ENCODE measurements at places on chromosomes 6 and 20.

DNA sequence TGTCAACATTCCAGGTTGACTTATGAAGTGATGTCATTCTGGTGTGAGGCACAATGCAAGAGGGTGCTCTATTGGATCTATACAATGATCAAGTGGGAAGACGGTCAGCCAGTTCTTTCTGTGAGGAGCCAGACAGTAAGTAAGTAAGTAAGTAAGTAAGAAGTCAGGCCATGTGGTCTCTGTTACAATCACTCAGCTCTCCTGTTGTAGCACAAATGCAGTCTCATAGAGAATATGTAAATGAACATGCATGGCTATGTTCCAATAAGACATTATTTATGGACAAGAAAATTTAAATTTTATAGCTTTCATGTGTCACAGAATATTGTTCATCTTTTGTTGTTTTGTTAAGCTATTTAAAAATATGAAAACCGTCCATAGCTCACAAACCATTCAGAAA, 399.7 kb downstream of the BTBD3 start:
- DNase-seq: no peak

DNA sequence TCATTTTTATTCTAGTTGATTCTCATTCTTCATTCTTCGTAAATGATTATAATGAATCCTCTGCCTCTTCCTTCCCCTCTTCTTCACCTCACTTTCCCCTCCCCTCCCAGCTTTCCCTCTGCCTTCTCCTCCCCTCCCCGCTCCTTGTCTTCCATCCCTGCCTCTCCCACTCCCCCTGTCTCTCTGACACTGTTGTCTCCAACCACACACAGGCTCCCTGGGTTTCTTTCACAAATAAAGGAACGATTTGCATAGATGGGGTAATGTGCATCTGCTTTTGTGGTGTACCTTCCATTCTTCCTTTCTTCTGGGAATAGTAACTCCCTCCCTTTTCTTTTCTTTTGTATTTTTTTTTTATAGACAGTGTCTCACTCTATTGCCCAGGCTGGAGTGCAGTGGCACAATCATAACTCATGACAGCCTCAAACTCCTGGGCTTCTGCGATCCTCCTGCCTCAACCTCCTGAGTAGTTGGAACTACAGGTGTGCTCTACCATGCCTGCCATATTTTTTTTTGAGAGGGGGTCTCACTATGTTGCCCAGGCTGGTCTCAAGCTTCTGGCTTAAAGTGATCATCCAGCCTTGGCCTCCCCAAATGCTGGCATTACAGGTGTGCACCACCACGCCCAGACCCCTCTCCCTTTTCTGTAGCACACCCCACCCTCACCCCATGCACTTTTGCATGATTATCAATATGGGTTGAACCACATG, 318.6 kb downstream of the PRKN start:
- DNase-seq: no peak

- no peak for DNase-seq
Measured at GRCh38 chr20:61989741-61990140, 75.9 kb downstream of the TAF4 start.

DNA sequence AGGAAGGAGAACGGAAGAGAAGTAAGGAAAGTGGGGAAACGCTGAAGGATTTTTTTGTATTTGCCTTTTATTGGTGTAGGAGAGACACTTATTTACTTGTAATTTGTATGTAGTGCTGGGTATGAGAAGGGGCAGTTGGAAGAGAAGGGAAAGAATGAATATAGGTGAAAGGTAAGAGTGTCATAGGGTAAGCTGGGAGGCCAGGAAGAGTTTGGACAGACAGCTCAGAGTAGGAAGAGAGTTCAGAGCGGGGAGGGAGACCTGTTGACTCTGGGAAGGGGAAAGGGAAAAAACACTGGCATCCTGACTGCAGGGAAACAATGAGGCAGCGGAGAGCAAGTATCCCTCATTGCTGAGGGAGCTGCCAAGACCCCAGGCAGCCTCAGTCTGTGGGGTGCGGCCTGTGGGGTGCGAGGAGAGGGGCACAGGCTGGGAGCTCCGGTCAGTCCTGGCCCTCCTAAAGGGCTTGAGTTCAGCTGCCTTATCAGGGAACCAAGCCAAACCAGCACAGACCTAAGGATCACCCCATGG, 3.1 kb downstream of the TRAF3IP2 start:
- DNase-seq: no peak

DNA sequence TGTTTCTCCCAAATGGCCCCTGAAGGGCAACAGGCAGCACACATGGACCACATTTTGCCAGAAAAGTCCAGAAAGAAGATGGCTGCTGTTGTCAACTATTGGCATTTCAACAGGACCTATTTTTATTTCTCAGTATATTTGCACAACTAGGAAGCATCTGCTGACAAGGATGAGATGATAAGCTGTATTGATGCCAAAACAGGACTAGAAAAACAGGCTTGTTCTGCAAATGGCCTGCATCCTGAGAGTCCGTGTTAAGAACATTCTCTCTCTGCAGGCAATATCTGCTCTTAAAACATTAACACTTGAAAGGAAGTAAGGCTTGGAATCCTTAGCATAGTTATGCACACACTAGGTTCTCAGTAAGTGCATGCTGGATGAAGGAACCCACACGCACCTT, 283.7 kb downstream of the ESR1 start:
- no peak for DNase-seq

DNA sequence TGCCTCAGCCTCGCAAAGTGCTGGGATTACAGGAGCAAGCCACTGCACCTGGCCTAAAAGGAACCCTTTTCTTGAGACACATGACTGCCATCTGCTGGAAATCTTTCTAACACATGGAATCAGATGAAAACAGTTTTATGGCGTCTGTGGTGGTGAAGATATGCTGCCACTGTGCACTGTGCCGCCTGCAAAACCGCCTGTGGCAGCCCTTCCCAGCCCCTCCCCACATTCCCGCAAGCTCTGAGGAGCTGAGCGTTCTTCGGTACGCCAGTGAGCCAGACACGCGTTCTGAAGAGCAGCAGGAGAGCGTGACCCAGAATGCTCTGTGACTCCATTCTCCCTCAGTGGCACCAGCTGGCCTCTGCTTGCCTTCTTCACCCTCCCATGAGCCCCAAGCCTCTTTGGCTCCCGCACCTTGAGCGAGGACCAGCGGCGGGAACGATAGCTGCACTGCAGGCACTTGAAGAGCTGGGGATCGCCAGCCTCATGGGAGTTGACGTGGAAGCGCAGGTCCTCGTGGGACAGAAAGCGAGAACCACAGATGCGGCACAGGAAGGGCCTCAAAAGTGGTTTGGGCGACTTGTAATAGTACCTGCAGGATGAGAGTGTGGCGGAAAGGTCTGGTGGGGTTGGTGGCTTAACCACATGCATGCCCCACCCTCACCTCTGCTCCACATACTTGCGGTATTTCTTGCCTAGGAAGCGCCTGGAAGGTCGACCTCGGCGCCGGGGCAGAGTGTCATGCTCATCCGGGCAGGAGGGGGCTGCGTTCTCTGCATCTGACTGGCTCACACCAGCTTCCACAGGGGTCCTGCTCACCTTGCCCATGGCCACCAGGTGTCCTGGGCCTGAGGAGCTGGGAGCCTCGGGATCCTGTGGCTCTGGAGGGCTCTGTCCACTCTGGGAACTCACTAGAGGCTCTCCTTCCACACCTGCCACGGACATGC, 8.7 kb downstream of the ZNF335 start:
- DNase-seq: no peak

GRCh38 chr20:44613575-44613974, 31.2 kb downstream of the PKIG start:
- DNase-seq: no peak

GRCh38 chr6:135280375-135281136, 99.4 kb downstream of the MYB start:
- DNase-seq: no peak

GRCh38 chr20:37194621-37195417, 15.5 kb upstream of the MROH8 start:
- DNase-seq: no peak

Data from GM20000 (cell line).